ENCODE measurements at places on chromosomes 7 and 10. TPM values are rescaled to one million over a fixed set of nuclear protein-coding genes. Genes with fewer than 3 reads are reported as not detected.

- no peaks in the 10 kb centered on the region for H3K27me3 ChIP-seq
- H3K4me3 ChIP-seq, result peak overlapping the region; percentile 18
- no peak for DNase-seq
- no peaks in the 10 kb centered on the region for H3K36me3 ChIP-seq
- H3K27ac ChIP-seq, result peak overlapping the region; percentile 8
Observed at GRCh38 chr7:71303566-71303965, 171.6 kb downstream of the GALNT17 start.

The TAS2R5 gene
- 1.5 TPM for total RNA-seq

GRCh38 chr7:86904949-86905834 is 154.3 kb downstream of the ELAPOR2 start:
- H3K4me1 ChIP-seq, result no peaks in the 10 kb centered on the region
- H3K36me3 ChIP-seq, result no peaks in the 10 kb centered on the region
- H3K27ac ChIP-seq, result no peak overlapping the region

DNA sequence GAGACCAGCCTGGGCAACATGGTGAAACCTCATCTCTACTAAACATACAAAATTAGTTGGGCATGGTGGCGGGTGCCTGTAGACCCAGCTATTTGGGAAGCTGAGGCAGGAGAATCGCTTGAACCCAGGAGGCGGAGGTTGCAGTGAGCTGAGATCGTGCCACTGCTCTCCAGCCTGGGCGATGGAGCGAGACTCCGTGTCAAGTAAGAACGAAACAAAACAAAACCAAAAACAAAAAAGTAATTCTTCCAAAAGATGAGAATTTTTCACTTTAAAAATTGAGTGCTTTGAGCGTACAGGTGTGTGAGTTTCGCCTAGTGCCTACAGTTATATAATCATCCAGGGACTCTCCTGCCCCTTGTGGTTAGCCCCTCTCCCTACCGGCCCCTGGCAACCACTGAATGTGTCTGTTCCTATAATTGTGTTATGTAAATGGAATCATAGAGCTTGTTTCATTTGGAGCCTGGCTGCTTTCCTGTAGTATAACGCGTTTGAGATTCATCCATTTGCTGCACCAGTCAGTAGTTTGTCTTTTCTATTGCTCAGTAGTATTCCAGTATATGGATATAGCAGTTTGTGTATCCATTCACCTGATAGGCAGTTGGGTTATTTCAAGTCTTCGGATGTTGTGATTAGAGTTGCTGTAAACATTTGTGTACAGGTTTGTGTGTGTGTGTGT is 80.0 kb downstream of the RBM33 start:
- no peak for DNase-seq
- peaks cover 12% of the 10 kb centered on the region for H3K4me1 ChIP-seq
- H3K27ac ChIP-seq, result no peak overlapping the region
- H3K36me3 ChIP-seq, result peaks cover 6% of the 10 kb centered on the region
- H3K27me3 ChIP-seq, result no peaks in the 10 kb centered on the region

GRCh38 chr7:71131256-71132126 is 453 bp upstream of the GALNT17 start:
- peak overlapping the region; percentile 92 for H3K4me3 ChIP-seq
- H3K4me1 ChIP-seq, result peaks cover 20% of the 10 kb centered on the region
- peaks cover 54% of the 10 kb centered on the region for H3K27me3 ChIP-seq
- no peaks in the 10 kb centered on the region for H3K36me3 ChIP-seq
- peak; percentile 71 for DNase-seq

DNA sequence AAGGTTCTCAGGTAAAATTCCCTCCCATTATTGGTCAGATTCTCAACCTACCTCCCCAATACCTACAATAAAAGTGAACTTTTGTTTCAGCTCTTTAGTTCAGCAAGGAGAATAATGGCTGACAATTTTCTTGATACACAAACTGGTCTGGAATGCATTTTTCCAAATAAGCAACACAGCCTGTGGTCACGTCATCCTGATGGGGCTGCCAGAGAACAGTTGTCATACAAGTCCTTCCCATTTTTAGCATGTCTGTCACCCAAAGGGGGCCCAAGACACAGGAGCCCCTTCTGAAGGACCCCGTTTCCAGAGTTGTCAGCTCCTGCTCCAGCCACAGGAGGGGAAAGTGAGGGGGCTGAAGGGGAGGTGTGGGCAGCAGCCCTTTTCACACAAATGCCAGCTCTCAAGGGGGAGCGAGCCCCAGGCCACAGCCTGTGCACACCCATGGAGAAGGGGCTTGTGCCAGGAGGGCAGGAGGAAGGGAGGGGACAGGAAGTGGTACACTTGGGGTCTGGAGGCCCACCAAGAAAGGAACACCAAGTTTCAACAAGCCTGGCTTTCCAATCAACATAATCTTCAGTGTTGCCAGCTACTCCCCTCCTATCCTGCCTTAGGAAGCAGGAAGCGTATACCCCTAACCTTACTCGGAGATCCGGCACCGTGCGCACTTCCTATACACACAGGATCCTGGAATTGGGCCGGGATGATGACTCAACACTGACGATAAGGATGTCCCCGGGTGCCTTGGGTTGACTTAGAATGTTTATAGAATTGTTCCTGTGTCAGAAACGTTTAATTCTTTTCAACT is 43.4 kb upstream of the PDLIM1 start:
- no peaks in the 10 kb centered on the region for H3K36me3 ChIP-seq
- H3K4me1 ChIP-seq, result no peaks in the 10 kb centered on the region
- no peak overlapping the region for H3K27ac ChIP-seq
- H3K27me3 ChIP-seq, result no peaks in the 10 kb centered on the region

DNA sequence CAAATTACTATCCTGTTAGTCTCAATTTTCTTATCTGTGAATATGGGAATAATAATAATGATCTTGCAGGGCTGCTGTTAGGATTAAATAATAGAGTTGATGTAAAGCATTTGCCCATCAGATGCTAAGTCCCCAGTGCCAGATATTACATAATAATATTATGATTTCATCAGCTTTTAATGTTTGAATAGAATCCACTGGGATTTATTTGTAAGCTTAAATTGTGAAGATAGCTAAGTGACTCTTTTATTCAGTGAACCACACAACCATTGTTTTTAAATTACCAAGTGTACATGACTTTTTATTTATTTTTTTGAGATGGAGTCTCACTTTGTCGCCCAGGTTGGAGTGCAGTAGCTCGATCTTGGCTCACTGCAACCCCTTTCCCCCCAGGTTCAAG is 510.3 kb upstream of the DPP6 start:
- H3K36me3 ChIP-seq, result peaks cover 3% of the 10 kb centered on the region
- no peak overlapping the region for H3K27ac ChIP-seq
- H3K4me3 ChIP-seq, result no peak overlapping the region
- DNase-seq, result no peak
- H3K27me3 ChIP-seq, result no peaks in the 10 kb centered on the region

DNA sequence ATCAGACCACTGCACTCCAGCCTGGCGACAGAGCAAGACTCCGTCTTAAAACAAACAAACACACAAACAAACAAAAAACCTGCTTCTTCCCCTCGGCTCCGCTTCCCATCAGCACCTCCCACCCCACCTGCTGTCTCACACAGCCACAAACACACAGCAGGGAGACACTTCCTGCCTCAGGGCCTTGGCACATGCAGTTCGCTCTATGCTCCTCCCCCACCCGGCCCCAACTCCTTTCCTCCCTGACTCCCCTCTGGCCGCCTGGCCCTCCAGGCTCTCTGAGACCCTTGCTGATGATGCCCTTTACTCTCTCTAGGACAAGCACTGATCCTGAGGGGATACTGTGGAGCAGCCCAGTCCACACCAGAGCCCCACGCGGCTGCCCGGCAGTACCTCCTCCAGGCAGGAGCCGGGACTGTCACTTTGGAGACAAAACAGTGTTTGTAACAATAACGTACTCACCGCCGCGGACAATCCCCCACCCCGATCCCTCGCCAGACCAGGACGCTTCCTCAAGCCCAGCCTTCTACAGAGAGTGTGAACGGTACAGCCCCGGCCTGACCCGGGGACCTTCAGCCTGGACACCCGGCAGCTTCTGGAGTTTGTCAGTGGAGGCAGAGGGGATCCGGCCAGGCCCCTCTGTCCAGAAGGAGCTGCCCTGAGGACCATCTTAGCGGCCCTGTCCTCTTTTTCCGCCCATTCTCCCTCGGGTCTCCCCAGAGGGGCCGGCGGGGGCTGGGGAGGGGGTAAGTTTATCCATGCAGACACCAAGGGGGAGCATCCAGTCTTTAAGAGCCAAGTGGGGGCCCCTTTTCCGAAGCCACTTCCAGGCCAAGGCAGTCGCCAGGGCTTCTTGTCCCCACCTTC is 50.0 kb upstream of the GTF2IRD1 start:
- H3K27ac ChIP-seq, result no peak overlapping the region
- H3K36me3 ChIP-seq, result peaks cover 2% of the 10 kb centered on the region
- peaks cover 4% of the 10 kb centered on the region for H3K4me1 ChIP-seq
- H3K27me3 ChIP-seq, result no peaks in the 10 kb centered on the region
- no peak overlapping the region for H3K4me3 ChIP-seq
- DNase-seq, result no peak

DNA sequence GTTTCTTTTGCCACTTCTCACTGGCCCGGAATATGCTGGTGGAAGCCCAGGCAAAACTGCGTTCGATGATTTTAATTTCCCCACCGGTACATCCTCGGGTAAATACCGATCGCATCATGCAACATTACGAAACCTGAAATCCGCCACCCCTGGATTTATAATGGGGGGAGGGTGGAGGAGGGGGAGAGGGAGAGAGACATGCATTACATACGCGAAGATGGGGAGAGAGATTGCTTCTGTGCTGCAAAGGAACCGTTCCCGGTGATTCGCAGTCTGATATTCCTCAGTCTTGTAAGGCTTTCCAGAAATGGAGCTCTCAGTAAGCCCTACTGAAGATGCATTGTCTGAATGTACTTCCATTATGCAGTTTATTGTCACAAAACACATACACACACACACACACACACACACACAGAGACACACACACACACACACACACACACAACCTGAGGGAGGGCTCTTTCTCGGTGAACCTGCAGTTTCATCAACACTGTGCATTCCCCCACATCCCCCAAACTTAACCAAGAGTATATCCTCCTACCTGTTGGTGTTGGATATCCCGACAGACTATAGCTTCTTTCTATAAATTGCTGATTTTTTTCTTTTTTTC is 741 bp downstream of the GPR85 start:
- H3K4me1 ChIP-seq, result peaks cover 29% of the 10 kb centered on the region
- no peaks in the 10 kb centered on the region for H3K36me3 ChIP-seq
- DNase-seq, result peak; percentile 5

The PCDH15 gene
- 17.4 TPM for total RNA-seq

The UNCX gene
- 2.4 TPM for total RNA-seq

The CRHR2 gene
- 0.18 TPM for total RNA-seq

GRCh38 chr10:69323622-69324021 is 45.3 kb downstream of the HK1 start:
- H3K27me3 ChIP-seq, result no peaks in the 10 kb centered on the region
- H3K4me3 ChIP-seq, result no peak overlapping the region
- DNase-seq, result no peak

All from neural crest cell (in vitro differentiated cells).